ENCODE measurements at places on chromosomes 3 and 15.

DNA sequence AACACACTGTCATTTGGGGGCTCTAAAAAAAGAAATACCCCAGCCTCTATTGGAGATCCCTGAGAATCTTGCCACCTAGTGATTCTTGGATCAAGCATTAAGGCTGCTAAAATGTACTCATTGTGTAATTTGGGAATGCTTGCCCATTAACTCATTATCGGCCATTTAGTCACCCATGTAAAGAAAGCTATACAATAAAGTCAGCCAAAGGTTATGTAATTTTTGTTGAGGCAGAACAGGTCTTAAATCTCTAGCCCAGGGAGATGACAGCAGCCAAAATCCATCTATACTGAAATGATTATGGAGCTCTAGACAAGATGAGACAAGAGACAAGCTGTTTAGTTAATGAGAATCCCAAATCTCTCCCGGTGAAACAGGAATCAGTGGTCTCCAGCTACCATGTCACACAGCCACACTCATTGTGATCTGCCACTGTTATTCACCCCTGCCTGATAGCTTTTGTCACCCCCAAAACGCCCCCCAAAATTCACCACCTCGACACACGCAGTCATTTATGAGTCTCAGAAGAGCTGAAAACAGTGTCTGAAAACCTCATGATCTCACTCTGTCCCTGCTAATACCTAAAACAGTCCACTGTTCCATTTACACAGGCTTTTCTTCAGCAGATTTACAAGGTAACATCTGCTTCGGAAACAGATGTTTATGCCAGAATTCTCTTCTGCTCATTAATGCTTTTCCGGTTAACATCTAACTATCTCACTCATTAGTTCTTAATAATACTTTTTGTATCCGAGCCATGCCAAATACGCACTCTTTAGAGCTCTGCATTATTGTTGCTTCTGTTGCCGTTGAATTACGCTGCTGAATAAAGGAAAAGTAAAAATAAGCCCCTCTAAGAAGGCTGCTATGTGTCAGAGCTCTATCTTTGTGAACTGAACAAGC, 138.5 kb downstream of the RORA start:
- no peak for DNase-seq

- DNase-seq = peak; percentile 9
Observed at GRCh38 chr15:63922261-63922904, 88.6 kb upstream of the HERC1 start.

- peak; percentile 36 for DNase-seq
Observed at GRCh38 chr3:15439476-15439875, 12.1 kb downstream of the EAF1 start.

DNA sequence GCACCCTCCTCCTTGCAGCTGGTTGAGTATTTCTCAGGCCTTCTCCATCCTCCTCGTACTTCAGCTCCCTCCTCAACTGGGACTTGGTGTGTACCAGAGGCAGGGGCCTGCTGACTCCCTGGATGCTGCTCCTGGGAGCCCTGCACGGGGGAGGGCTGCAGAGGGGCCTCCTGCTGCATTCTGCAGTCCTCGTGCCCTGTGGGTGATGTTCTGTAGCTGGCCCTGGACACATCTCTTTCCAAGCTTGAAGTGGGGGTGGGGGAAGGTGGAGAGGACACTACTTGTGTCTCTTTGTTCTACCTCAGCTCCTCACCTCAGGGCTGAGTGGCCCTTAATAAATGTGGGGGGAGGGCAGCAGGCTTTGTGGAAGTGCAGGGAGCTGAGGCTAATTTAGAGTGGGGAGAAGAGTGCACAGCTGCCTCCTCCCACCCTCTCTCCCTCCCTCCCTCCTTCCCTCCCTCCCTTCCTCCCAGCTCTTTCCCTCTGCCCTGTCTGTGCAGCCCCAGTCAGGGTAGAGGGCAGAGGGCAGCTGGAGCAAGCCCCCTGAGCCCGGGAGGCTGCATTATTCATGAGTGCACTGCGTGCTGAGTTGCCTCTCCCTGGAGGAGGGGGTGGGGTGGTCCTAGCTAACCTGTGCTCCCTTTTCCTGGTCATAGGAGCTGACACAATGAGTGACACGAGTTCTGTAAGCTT, 3.7 kb upstream of the GRM2 start:
- DNase-seq = no peak

GRCh38 chr3:151209654-151210053, 6.6 kb upstream of the GPR171 start:
- no peak for DNase-seq

- DNase-seq = no peak
Observed at GRCh38 chr15:84888639-84889038, 4.2 kb downstream of the SLC28A1 start.

- no peak for DNase-seq
Observed at GRCh38 chr3:127296166-127296565, 8.3 kb upstream of the PRR20G start.
